Memory B cell (primary cell): ENCODE measurements at places on chromosomes 1 and 21.

GRCh38 chr1:209434631-209435217 is 148.8 kb upstream of the CAMK1G start:
- H3K27me3 ChIP-seq, result peaks cover 4% of the 10 kb centered on the region
- no peak for DNase-seq
- H3K27ac ChIP-seq, result no peak overlapping the region
- H3K4me1 ChIP-seq, result no peaks in the 10 kb centered on the region
- H3K36me3 ChIP-seq, result no peaks in the 10 kb centered on the region
- no peak overlapping the region for H3K4me3 ChIP-seq

DNA sequence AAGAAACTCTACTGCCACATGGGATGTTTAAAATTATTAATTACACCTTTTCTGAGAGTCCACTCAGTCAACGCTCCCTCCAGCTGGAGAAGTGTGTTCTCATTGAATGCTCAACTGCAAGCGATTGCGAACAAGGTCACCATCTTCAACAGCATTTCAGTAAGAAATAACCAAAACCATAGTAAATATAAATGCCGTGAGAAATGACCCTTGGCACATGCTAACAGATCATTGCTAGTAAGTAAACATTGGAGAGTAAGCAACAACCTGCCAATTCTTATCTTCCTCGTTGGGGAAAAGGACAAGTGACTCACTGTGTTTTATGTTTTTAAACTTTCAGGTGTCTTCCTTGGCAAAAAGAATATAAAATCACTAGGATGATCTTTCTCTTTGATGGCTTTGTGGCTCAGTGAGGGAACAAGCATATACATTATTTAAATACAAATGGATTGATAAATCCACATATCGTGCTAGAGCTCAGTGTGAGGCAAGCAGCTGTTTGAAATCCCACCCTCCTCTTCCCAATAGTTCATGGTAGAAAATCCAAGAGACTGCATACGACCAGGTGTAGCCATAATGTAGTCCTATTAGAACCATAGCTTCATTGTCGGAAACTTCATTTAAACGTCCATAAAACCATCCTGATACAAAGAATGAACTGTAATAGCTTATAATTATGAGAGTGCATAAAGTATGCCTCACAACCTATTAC is 214.6 kb downstream of the GRIK1 start:
- H3K36me3 ChIP-seq, result no peaks in the 10 kb centered on the region
- no peaks in the 10 kb centered on the region for H3K27me3 ChIP-seq
- H3K27ac ChIP-seq, result no peak overlapping the region
- no peak overlapping the region for H3K4me3 ChIP-seq
- no peak for DNase-seq

DNA sequence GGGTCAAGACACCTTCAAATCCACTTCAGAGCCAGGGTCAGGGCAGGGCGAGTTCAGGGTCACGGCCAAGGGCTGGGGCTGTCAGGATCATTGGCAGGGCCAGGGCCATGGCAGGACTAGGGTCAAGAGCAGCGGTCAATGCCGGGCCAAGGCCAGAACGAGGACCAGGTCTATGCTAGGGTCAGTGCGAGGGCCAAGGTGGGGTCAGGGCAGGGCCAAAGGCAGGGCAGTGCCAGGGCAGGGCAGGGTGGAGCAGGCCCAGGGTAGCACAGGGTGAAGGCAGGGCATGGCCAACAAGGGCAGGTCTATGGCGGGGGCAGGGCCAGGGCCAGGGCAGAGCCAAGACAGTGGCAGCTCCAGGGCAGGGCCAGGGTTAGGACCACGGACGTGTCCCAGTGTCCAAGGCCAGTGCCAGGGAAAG is 154.0 kb downstream of the LIPI start:
- no peak for DNase-seq
- H3K4me3 ChIP-seq, result no peak overlapping the region
- no peaks in the 10 kb centered on the region for H3K27me3 ChIP-seq
- H3K4me1 ChIP-seq, result no peaks in the 10 kb centered on the region

DNA sequence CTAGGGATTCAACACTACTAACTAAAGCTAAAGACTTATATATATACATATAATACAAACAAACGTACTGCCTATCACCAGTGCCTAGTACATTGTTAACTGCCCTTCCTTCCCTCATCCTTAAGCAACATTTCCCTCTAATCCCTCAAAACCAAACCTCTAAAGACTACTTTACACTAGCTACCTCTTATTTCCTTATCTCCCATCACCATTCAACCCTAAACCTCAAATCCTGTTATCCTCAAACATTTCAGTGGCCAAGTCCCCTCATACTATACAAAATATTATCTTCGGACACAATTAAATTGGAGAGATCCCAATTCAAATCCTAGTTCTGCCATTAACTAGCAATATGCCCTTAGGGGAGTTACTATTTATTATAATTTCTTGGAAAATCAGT is 3.7 kb downstream of the SCAF4 start:
- H3K4me1 ChIP-seq, result peaks cover 19% of the 10 kb centered on the region

- no peak overlapping the region for H3K4me3 ChIP-seq
- H3K27ac ChIP-seq, result no peak overlapping the region
- no peaks in the 10 kb centered on the region for H3K27me3 ChIP-seq
- peaks cover 9% of the 10 kb centered on the region for H3K4me1 ChIP-seq
These were observed 17.8 kb upstream of the PPP2R5A start for GRCh38 chr1:212267460-212267859.

DNA sequence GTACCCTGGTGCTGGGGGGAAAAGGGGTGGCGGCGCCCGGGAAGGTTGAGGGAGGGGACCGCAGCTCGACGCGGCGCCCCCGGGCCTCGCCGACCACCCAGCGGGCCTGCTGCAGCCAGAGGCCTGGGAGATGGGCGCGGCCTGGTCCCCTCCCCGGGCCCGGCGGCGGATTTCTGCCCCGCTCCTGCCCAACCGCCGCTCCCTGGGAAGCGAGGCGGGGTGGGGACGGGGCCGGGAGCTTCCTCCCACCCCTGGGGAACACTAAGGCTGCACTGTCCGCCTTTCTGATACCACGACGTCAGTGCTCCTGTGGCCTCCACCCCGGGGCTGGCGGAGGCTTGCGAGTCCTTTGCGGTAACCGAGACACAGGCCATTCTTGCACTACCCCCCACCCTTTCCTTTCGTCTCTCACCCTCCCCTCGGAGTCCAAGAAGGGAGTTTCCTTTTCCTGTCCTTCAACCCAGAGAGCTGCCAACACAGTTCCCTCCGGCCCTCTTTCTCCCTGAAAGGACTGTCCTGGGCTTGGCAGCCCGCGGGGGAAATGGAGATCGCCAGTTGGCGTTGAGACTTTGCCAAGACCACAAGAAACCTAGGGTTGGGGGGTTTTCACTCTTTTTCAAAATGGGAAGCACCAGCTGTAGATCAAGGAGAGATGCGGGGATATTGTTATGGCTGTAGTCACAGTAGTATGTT is 742 bp downstream of the SH3GLB1 start:
- H3K4me3 ChIP-seq, result peak overlapping the region; percentile 92
- peaks cover 26% of the 10 kb centered on the region for H3K4me1 ChIP-seq
- H3K27ac ChIP-seq, result peak overlapping the region; percentile 99

- H3K36me3 ChIP-seq, result peaks cover 18% of the 10 kb centered on the region
- DNase-seq, result peak; percentile 83
- peaks cover 33% of the 10 kb centered on the region for H3K4me1 ChIP-seq
- H3K4me3 ChIP-seq, result peak overlapping the region; percentile 54
These were observed 28.3 kb downstream of the EIF2D start for GRCh38 chr1:206583707-206584648.

DNA sequence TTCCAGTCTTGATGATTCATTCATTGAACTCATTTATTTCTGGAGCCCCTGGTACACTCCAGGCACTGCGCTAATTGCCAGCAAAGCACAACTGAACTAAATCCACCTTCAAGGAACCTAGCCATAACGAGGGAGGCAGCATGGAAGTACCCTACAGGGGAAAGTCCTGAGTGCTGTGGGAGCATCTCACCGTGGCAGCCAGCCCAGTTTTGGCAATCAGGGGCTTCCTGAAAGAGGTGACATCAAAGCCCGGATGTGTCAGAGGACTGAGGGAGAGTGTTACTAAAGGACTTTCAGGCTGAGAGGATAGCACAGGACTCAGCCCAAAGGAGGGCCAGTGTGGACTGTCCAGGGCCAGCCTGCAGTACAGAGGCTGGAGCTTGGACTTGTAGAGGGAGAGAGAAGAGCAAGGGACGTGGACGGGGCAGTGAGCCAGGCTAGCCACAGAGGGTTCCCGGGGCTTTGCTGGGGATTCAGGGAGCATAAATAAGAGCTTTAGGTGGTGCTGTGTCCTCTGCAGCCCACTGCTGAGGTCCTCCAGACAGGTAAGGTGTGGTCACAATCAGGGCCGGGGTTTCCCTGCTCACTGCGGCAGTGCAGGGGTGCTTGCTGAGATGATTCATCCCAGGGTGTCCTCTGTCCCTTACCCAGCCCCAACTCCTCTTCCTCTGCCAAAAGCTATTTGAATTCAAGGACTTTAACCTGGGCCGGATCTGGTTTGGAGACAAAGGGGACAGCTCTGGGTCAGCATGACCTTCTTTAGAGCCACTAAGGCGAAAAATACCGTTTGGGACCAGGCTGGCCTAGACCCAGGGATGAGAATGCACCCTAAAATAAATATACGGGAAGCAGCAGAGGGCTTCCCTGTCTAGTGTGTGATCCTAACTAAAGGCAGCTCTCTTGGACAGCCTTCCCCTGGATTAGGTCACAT is 128.3 kb downstream of the EDEM3 start:
- H3K27ac ChIP-seq, result no peak overlapping the region
- peaks cover 12% of the 10 kb centered on the region for H3K27me3 ChIP-seq
- no peaks in the 10 kb centered on the region for H3K4me1 ChIP-seq
- H3K4me3 ChIP-seq, result no peak overlapping the region

DNA sequence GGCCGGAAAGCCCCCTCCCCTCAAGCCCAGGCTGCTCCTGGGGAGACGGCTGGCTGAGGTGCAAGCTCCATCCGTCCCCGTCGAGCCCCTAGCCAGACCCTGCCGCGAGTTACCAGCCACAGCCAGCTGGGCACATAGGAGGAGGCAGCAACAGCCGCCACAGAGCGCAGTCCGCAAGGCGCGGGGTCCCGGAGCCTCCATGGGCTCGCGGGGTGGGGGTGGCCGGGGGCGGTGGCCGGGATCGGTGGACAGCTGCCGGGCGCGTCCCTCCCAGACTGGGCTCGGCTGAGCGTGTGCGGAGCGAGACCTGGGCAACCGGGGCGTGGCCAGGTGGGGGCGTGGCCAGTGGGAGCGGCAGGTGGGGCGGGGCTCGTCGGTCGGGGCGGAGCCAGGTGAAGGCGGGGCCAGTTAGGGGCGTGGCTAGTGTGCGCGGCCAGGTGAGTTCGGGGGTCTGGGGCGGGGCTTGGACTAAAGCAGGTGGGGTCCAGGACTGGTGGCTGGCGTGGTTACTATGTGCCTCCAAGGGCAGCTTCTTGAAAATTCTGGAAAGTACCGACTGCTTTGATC is at the start of gene CD164L2:
CD164L2 (minus strand) TSS at position 295 of the 567 bp plus-strand sequence; CDS start at position 201, 94 bp downstream.
- peaks cover 8% of the 10 kb centered on the region for H3K4me1 ChIP-seq
- peaks cover 2% of the 10 kb centered on the region for H3K27me3 ChIP-seq
- peak; percentile 45 for DNase-seq
- no peak within 1 kb of the TSS for H3K4me3 ChIP-seq
- no peaks in the 10 kb centered on the region for H3K36me3 ChIP-seq
- peak within 1 kb of the TSS; percentile 1 for H3K27ac ChIP-seq

DNA sequence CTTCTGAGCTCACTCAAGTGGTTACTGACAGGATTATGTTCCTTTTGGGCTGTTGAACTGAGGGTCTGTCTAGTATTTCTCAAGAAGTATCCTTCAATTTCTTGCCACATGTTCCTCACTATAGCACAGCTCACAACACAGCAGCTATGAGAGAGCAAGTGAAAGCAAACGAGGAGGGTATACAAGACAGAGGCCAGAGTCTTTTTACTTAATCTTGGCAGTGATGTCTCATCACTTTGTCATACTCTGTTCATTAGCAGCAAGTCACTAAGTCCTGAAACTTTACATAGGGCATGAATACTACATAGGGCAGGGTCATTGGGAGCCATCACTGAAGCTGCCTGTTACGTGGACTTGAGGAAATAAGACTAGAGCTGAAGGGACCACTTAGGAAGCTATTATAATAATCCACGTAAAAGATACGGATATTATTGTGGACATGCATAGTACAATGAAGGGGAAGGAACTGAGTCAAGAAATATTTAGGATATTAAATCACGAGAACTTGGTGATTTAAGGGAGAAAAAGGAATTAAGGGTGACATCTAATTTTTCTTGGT is 63.7 kb downstream of the SLC30A7 start:
- H3K4me1 ChIP-seq, result peaks cover 14% of the 10 kb centered on the region
- H3K27me3 ChIP-seq, result no peaks in the 10 kb centered on the region
- no peak overlapping the region for H3K27ac ChIP-seq
- no peak for DNase-seq

- H3K27ac ChIP-seq, result no peak overlapping the region
- H3K27me3 ChIP-seq, result no peaks in the 10 kb centered on the region
- no peak overlapping the region for H3K4me3 ChIP-seq
- H3K36me3 ChIP-seq, result peaks cover 15% of the 10 kb centered on the region
These were observed 125.0 kb downstream of the LYPLAL1 start for GRCh38 chr1:219298571-219299148.

DNA sequence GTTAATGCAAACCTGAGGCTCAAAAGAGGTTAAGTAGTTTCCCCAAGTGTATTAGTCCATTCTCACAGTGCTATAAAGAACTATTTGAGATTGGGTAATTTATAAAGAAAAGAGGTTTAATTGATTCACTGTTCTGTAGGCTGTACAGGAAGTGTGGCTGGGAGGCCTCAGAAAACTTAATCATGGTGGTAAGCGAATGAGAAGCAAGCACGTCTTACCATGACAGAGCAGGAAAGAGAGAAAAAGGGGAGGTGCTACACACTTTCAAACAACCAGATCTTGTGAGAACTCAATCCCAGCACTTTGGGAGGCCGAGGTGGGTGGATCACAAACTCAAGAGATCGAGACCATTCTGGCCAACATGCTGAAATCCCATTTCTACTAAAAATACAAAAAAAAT is 38.5 kb upstream of the RXRG start:
- H3K36me3 ChIP-seq, result no peaks in the 10 kb centered on the region
- no peak for DNase-seq
- peaks cover 3% of the 10 kb centered on the region for H3K4me1 ChIP-seq
- H3K27me3 ChIP-seq, result peaks cover 14% of the 10 kb centered on the region
- H3K27ac ChIP-seq, result no peak overlapping the region

DNA sequence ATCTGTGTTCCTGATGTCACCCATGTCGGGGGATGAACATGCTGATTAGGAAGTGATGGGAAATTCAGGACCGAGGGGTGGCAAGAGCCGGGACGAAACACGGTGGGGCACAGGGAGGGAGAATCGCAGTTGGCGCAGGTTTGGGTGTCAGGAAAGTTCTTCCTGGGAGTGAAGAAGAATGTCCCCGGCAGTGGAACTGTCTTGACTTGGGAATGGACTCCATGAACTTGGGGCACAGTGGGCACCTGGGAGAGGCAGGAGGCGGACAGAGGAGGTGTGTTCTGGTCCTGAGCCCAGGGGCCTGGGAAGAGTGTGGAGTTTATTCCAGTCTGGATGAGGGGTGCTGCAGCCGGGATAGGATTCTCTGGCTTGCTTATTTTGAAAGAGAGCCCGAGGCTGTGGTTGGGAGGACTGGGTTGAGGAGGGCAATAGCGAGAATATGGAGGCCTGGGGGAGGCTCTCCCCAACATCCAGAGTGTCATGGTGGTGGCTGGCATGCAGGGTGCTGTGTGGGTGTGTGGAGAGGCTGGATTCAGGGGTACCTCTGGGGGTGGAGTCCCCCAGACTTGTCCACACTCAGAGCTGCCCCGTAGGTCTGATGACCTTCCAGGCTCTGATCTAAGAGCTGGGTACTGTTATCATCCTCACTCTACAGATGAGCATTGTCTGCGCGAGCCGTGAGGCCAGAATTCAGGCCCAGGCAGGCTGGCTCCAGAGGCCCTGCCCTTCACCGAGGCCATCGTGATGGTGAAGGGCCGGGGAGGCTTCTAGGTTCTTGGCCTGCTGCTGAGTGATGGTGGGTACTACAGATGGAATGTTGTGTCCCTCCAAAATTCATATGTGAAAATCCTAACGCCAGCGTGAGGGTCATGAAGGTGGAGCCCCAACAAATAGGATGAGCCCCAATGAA is 274.5 kb upstream of the C1orf174 start:
- H3K4me3 ChIP-seq, result no peak overlapping the region
- H3K27me3 ChIP-seq, result peaks cover 17% of the 10 kb centered on the region
- no peaks in the 10 kb centered on the region for H3K4me1 ChIP-seq
- H3K27ac ChIP-seq, result no peak overlapping the region
- DNase-seq, result no peak
